ENCODE measurements at places on chromosomes 13 and 19.
A peak's percentile ranks its signal among the peaks of the same experiment; 100 is the strongest.

DNA sequence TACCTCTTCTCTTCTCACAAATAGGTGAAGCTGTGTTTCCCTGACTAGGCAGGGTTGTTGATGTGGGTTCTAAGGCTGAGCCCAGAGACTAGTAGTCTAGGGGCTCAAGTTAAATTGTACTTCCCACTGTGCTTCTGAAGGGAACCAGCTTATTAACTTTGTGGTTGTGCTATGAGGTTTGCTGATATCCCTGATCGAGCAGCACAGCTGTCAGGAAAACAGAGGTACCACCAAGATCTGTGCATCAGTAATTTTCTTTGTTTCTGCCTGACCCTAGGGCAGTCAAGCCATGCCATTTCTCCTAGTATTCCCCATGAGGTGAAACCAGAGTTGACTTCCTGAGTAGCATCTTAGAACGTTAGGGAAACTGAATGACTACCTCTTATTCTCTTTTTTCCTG is 853.8 kb upstream of the MIR17HG start:
- DNase-seq: no peak

DNA sequence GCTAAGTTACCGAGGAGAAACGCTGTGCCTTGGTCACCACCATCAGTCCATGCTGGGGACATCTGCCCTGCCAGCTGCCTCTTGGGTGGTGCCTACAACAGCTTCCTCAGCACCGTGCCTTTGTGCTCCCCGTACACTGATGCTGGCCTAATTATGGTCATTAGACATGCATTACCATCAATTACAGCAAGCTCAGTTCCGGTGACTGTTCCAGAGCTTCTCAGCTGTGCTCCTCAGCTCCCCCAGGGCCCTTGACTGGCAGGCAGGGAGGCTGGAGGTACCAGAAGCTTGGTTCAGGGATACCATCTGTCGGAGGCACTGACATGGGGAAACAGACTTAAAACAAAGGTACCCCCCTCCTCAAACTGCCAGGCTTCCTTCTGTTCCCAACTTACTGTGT is 40.2 kb downstream of the CILP2 start:
- no peak for DNase-seq

DNA sequence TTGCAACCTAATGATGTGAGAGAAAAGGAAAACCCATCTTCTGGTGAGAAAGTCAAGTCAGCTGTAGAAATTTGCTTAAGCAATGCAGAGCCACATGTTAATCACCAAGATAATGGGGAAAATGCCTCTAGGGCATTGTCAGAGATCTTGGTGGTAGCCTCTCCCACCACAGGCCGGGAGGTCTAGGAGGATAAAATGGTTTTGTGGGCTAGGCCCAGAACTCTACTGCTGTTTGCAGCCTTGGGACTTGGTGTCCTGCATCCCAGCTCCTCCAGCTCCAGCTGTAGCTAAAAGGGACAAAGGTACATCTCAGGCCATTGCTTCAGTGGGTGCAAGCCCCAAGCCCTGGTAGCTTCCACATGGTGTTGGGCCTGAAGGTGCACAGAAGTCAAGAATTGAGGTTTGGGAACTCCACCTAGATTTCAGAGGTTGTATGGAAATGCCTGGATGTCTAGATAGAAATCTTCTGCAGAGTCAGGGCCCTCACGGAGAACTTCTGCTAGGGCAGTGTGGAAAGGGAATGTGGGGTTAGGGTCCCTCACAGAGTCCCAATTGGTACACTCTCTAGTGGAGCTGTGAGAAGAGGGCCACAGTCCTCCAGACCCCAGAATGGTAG is 382.2 kb upstream of the KLHL1 start:
- DNase-seq: no peak

GRCh38 chr19:10964903-10965302 is 4.1 kb downstream of the SMARCA4 start:
- DNase-seq: no peak

GRCh38 chr19:11437955-11438354 is 2.5 kb downstream of the PRKCSH start:
- DNase-seq: no peak

DNA sequence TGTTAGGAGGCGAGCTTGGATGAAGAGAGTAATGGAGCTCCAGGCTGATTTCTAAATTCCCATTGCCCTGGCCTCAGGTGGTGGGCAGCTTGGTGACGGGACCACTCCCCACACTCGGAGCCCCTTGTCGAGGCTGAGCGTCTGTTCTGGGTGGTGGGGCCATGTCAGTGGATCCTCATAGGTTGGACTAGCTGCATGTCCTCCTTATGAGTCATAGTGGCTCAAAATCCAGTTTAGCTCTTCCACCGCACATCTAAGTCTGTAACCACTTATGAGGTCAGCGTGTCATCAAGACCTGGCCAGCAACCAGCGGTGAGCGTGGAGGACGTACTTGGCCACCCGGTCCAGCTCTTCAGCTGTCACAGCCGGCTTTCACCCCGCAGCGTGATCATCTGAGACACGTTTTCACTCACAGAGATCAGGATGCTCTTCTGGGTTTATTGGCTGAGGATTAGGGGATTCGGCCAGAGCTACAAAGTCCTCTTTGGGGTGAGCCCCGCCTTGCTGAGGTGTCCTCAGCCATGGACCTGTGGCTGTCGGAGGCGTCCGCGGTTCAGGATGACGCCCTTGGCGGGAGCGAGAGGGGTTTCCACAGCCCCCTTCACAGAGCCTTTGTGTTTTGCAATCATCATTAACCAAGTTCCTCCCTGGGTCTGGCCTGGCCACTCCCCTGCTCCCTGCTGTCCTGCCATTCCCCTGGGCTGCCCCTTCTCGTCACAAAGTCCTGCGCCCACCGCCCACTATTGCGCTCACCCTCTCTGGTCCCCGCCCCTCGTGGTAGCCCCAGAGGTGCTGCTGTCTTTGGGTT is 41.9 kb downstream of the ADPRHL1 start:
- DNase-seq: no peak

- no peak for DNase-seq
Measured at GRCh38 chr19:10881403-10882107, 10.2 kb downstream of the CARM1 start.

- no peak for DNase-seq
Measured at GRCh38 chr13:102091231-102091630, 310.6 kb downstream of the FGF14 start.

DNA sequence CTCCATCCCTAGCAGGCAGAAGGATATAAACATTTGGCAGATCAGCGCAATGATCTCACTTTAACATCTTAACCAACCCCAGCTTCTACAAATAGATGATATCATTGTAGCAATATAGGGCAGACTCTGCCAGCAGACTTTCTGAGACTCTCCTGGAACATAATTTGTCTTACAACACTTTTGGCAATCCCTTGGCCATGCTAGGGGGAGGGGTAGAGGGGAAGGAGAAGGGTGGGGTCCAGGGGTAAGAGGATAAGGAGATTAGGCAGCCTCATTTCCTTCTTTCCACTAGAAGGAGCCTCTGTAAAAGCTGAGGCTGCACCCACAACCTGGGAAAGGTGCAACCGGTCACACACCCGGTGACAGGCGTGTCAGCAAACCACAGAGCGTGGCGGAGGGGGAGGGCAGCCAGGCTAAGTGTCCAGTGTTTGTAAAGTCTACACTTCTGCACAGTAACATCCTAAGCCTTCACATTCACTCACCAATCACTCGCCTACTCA is 8.7 kb upstream of the UBAC2 start:
- no peak for DNase-seq

GRCh38 chr13:91185294-91185863 is 162.1 kb upstream of the MIR17HG start:
- DNase-seq: no peak

- no peak for DNase-seq
Measured at GRCh38 chr13:91540158-91540736, 141.8 kb downstream of the GPC5 start.

DNA sequence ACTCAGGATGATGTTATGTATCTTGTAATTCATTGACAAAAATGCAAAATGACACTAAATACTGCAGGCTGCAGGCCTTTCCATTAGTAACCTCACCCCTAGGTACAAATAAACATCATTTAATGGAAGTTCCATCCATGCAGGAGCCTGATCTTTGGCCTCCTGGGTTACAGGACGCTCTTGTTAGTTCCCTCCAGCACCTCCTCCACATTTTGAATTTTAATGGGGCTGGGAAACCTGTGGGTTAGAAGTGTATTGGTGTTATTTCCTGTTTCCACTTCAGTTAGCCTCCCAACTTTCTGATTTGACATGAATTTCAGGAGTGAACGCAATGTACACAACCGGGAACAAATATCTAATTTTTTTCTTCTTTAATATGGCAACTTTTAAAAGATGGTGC is 237.1 kb upstream of the ARGLU1 start:
- DNase-seq: no peak

DNA sequence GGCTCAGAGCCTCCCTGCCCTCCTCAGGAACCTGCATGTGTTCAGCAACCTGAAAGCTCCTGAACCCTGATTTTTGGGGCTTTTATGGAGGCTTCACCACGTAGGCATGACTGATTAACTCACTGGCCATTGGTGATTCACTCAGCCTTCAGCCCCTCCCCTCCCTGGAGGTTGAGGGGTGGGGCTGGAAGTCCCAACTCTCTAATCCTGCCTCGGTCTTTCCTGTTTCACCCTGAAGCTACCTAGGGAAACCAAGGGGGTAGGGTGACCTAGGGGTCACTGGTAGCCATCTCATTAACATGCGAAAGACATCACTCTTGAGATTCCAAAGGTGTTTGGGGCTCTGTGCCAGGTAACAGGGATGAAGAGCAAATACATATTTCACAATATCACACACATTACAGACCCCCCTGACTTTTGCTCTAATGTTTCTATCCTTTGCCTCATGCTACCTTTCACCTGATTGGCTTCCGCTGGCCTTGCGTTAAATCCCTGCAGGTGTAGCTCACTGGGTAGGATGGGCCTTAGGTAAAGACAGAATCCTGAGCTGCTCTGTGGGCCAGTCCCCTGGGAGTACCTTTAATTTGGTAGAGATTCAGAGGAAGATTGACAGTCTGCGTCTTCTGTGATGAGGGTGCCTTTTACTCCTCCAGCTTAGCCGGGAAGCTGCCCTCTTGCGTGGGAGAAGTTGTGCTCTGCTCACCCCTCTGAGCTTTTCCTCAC is 260.6 kb downstream of the ATP8A2 start:
- DNase-seq: no peak

- no peak for DNase-seq
Measured at GRCh38 chr13:114268344-114269280, 12.8 kb upstream of the UPF3A start.

- no peak for DNase-seq
Measured at GRCh38 chr13:35984287-35984686, 146.9 kb downstream of the DCLK1 start.

- DNase-seq: peak; percentile 60
Measured at GRCh38 chr19:13162724-13163608, 12.8 kb downstream of the IER2 start.

GRCh38 chr19:3098141-3098514 is 4.0 kb downstream of the GNA11 start:
- no peak for DNase-seq

GRCh38 chr19:14694641-14695266 is 4.9 kb downstream of the ZNF333 start:
- no peak for DNase-seq

GRCh38 chr13:29499506-29500165 is 95.9 kb downstream of the SLC7A1 start:
- no peak for DNase-seq

DNA sequence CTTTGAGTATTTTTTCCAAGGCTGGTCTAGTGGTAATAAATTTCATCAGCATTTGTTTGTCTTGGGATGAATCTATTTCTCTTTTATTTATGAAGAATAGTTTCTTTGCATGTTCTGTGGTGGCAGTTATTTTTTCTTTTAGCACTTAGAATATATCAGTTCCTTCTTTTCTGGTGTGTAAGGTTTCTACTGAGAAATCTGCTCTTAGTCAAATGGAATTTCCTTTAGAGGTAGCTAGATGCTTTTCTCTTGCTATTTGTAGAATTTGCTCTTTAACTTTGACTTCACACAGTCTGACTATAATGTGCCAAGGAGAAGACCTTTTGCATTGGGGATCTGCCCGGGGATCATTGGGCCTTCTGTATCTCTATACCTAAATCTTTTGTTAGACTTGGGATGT is 4.1 kb upstream of the SIGLEC6 start:
- DNase-seq: no peak

DNA sequence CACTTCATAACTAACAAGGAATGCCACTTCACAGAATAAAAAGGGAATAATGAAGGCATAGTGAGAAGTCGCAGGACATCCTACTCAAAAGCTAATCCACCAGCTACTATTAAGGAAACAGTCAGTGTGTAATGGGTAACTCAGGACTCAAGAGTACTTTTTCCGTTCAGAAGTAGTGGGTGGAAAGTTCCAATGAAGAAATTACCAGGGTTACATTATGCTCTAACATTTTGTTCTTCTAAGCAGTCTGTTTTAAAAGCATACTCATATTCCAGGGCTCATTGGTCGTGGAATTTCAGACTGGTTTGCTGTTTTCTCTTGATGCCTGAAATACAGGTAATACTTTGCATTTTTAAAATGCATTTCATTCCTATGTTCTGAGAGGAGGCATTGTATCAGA is 222.4 kb upstream of the IRS2 start:
- no peak for DNase-seq

DNA sequence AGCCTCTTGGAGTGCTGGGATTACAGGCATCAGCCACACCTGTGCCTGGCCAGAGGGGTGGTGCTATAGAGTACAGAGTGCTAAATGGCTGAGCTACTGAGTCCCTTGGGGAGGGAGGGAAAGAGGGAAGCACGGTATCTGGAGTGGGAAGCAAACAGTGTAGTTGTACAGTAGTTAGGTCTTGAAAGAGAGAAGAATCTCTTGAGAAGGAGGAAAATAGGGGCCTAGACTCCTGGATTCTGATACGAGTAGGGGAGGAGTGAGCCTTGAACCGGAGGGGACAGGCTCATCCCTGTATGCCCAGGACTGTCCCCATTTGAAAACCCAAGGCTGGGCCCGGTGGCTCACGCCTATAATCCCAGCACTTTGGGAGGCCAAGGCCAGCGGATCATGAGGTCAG is 5.1 kb downstream of the MYADM start:
- DNase-seq: no peak

DNA sequence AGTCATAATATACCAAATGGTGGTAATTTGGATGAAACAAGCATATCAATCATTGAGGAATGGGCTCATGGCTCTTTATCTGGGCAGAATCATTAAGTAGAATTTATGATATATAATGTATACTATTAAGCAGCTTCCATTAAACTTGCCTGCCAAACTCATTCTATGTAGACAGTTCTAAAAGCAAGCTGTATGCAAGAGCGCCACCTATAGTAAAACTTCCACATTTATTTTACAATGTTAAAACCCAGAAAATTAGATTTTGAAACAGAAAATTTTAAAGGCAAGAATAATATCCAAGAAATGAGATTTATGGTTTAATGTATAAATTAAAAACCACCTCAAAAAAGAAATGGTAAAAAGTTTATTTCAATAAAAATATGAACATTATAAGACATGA is 161.5 kb downstream of the MZT1 start:
- no peak for DNase-seq

DNA sequence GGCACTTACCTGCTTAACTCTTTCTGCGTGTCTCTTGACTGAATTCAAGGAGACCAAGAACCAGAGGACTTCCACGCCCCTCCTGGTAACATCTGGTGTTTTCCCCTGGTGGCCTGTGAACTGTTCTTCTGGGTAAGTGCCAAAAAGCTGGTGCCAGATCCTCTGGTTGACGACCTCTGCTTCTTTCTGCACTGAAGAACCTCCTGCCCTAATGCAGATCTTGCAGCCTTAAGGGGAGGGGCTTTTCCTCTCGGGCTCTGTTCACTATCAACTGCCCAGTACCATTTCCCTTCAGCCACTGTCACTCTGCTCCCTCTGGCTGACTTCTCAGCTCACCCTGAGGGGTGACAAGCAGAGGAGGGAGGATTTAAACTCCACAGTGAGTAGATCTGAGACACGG is 6.1 kb upstream of the ERVV-1 start:
- no peak for DNase-seq

GRCh38 chr19:9827289-9828238 is at the start of gene UBL5:
Gene UBL5, plus strand, starts transcription at chr19:9827918. Its CDS starts 420 bp downstream, at chr19:9828338.
- peak; percentile 81 for DNase-seq
